ENCODE measurements at places on chromosomes 16 and 17.

GRCh38 chr16:67441271-67441753 is 10.4 kb downstream of the HSD11B2 start:
- DNase-seq = no peak

- DNase-seq = no peak
Observed at GRCh38 chr17:60817192-60817591, 139.5 kb downstream of the BCAS3 start.

GRCh38 chr16:47150067-47150466 is 6.3 kb upstream of the NETO2 start:
- DNase-seq = no peak

GRCh38 chr17:41547921-41548843 is 20.1 kb upstream of the KRT19 start:
- peak; percentile 82 for DNase-seq

GRCh38 chr17:4161192-4161966 is 18.4 kb downstream of the CYB5D2 start:
- no peak for DNase-seq

DNA sequence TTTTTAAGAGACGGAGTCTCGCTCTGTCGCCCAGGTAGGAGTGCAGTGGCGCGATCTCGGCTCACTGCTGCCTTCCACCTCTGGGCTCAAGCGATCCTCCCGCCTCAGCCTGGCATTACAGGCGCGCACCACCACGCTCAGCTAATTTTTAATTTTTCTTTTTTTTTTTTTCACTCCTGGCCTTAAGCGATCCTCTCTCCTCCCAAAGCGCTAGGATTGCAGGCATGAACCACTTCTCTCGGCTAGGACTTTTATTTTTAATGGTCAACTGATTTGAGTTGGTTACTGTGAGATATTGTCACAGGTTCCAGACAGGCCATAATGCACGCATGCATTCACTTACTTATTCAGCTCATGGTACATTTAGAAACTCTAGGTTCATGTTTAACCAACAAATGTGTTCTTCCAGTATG is 888 bp downstream of the PIGW start:
- DNase-seq = no peak

GRCh38 chr16:88070989-88071625 is 119.9 kb downstream of the BANP start:
- DNase-seq = no peak

DNA sequence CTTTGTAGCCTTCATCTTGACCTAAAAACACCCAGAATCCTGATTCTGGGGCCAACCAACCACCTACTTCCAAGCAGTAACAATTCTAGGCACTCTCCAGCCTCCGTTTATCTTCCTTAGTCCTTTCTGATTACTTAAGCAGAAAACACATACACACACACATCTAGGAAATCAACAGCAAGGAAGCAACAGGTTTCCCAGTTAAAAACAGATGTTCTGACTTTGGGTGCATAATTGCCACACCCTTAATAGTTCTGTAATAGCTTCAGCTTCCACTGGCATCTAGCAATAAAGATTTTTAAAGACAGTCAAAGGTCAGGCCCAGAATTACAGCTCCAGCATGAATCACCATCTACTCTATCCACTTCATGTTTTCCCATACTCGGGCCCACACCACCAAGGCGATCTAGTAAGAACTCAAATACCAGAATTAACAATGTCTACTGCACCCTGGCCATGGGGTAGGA is 2.6 kb downstream of the ARHGAP17 start:
- peak; percentile 39 for DNase-seq

DNA sequence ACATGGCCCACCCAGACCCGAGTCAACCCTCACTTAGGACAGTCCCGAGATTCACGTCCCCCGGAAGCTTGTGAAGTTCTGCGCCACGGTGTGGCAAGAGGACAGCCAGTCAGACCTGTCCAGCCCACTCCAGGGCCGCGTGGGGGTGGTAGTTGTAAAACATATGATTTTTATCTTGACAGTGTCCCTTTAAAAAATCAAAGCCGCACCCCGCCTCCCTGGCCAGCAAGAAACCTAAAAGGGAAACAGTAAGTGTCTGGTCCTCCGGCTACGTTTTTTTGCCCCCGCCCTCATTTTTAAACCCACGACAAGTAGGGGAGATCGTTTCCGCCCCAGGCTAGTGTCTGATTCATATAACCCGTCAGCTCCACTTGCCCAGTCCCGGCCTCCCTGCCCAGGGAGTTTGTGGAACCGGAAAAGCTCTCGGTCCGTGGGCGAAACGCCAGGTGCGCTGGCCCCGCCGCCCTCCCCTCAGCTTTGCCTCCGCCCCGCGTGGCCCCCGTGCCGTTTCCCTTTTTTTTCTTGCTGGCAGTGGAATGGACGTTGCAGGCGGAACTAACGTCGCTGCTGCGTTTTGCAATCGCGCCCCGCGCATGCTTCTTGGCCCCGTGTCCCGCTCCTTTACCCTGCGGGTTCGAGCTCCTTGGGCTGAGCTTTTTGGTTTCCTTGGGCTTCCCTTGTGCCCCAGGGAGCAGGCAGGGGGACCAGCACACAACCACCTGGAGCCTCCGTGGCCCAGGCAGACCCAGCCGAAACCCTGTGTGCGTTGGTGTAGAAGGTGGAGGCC is 13.3 kb upstream of the NUDT16L1 start:
- peak; percentile 45 for DNase-seq
